Lung microvascular endothelial cell (primary cell): ENCODE measurements at places on chromosomes 7 and 10.

GRCh38 chr7:68206946-68207485, 1210.4 kb downstream of the TYW1 start:
- no peak for DNase-seq

DNA sequence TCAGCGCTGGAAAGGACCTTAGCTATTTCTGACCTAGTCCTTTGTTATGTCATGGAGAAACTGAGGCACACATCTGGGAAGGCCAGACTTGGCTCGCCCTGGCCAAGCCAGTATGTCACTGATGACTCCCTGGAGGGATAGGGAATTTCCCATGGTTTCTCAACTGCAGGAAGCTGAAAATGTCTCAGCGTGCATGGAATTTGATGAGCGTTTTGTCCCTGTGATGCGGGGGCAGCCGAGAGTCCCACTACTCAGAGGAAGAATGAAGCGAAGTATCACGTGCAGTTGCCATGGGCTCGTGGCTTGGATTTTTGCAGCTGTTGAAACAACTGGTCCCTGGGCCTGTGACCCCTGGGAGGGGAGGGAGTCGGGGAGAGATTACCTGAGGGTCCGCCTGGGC, 44.8 kb downstream of the CLIP2 start:
- DNase-seq = peak; percentile 54

GRCh38 chr7:131106681-131107336, 220.9 kb upstream of the MKLN1 start:
- DNase-seq = peak; percentile 67

DNA sequence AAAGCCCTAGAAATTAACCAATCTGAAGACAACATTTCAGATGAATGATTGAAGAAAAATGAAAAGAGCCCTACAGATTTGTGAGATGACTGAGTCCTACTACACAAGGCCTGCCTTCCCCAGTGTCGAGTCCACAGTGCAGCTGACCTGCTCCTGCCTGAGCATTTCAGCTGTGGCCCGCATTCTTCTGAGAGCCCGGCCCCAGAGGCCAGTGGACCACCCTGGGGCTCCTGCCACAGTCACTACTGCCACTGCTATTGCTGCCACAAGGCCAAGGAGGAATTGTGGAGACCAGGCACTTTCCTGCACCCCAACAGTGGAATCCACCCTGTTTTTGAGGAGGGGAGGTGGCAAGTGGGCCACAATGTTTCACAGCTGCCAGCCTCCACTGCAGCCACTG, 19.6 kb upstream of the ZNF735 start:
- DNase-seq = no peak

GRCh38 chr7:131950758-131951157, 394.3 kb upstream of the PODXL start:
- DNase-seq = no peak

- no peak for DNase-seq
Observed at GRCh38 chr7:128029405-128029995, 1.7 kb downstream of the LRRC4 start.

DNA sequence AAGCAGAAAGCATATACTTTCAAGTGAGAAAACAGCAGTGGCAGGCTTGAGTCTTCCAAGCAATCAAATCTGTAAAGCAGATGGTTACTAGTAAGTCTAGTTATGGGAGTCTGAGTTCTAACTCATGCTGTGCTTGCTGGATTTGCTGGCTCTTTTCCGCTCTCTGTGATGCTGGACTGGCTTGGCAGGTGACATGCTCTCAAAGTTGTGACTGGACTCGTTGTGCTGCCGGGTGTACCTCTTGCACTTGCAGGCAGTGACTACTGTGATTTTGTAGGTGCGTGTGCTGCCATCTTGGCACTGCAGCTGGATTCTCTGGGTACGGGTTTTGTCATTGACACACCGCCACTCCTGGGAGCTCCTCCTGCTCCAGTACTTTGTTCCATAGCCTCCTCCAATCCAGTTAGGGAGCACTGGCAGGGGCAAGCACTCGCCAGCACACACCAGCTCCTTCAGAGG, 3.1 kb downstream of the SOSTDC1 start:
- DNase-seq = no peak

DNA sequence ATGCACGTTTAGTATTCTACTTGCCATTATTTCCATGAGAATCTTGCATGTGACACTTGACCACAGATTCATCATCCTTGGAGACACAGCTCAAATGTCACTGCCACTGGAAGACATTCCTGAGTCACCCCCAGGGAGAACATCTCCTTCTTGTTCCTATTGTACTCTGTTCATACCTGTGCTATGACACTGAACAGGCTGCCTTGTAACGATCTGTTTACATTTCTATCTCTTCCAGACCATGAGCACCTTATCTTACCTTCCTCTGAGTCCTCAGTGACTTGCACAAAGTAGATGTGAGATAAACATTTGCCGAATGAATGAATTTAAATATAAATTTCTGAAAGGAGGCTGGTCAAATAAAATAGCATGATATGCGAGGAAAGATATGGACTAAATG, 331.9 kb upstream of the LRRN3 start:
- DNase-seq = no peak

DNA sequence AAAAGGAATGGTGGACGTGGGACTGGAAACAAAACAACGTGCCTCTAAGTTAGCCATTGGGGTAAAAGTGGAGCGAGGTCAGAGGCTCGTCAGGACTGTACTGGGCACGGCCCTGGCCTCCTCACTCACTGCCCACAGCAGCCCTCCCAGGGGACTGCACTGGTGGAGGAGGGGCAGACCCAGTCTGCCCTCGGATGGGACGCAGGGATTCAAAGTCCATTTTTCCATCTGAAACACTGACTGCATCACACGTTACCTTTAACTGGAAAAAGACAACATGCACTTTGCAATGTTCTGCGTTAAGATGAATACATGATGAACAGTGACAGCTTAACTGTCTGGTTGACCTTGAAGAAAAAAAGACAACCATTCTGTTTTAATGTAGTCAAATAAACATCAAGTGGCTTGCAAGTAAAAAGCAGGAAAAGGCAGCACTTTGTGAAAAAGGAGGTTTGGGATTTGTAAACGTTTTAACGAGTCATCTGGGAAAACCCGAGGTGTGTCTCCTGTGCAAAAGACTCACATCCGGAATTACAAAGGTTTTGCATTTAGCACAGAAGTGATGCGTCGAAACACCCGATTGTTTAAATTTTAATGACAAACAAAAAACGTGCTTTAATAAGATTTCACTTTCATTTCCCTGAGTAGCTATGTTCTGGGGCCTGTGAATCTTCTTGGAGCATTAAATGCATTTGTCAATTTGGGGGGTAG, 18.8 kb downstream of the KLF6 start:
- peak; percentile 33 for DNase-seq

GRCh38 chr7:8433477-8434289, at the start of gene NXPH1:
Gene NXPH1 (plus strand): TSS chr7:8433609.
- peak; percentile 2 for DNase-seq

DNA sequence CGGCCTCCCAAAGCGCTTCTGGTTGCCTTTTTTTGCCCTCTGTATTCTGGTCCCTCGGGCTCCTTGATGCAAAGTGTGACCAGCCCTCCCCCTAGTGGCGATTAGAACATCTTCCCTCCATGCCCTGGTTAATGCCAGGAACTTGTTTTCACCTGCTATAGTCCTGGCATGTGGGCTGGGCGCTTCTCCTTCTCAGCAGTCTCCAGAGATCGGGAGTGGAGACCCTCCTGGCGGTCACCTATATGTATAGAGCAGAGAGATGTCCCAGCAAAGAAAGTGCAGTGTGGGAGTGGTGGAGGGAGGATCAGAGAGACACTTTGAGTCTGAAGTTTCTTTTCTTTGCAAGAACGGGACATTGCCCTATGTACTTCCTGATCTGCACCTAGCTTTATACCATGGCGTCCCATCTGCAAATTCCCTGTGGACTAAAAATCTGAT, 264.1 kb downstream of the OTUD1 start:
- peak; percentile 62 for DNase-seq

GRCh38 chr7:37054624-37055241, 330.4 kb upstream of the AOAH start:
- peak; percentile 75 for DNase-seq

GRCh38 chr7:140519007-140519399, 39.7 kb upstream of the MKRN1 start:
- DNase-seq = no peak

DNA sequence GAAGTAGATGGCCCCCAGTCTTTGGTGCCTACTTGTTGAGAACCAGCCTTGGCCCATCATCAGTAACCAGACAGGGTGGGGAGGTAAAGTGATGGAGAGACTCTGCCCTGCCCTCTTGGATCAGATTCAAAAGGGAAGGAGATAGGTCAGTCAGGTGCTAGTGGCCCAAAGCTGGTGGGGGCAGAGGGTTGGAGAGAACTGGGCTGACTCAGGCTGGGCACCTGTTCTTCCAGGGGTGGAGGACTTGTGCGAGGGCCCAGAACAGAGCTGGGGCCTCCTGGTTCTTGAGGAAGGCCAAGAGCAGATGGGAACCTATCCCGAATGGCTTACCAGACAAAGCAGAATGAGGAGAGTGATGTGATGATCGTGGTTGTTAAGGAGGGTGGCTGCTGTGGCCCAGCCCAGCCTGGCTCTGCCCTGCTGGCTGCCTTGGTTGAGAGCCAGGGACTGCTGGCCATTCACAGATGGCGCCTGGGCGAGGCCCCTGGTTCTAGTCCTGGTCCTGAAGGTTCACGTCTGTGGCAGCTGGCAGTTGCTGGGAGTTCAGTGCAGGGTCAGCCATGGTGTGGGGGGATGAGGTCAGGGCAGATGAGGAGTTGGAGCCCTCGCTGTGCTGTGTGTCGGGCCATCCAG, 36.6 kb downstream of the PALD1 start:
- DNase-seq = no peak

DNA sequence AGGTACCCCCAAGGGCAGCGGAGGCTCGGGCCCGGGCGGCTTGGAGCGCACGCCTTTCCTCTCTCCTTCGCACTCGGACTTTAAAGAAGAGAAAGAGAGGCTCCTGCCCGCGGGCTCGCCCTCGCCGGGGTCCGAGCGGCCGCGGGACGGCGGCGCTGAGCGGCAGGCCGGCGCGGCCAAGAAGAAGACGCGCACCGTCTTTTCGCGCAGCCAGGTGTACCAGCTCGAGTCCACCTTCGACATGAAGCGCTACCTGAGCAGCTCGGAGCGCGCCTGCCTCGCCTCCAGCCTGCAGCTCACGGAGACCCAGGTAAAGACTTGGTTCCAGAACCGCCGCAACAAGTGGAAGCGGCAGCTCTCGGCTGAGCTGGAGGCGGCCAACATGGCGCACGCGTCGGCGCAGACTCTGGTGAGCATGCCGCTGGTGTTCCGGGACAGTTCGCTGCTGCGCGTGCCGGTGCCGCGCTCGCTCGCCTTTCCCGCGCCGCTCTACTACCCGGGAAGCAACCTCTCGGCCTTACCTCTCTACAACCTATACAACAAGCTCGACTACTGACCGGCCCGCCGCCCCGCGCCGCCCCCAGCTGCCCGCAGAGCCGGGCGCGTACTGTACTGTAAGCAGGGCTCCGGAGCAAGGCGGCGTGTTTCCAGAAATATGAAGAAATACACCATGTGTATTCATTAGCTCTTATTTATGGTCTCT, 1.8 kb downstream of the HMX2 start:
- peak; percentile 54 for DNase-seq

DNA sequence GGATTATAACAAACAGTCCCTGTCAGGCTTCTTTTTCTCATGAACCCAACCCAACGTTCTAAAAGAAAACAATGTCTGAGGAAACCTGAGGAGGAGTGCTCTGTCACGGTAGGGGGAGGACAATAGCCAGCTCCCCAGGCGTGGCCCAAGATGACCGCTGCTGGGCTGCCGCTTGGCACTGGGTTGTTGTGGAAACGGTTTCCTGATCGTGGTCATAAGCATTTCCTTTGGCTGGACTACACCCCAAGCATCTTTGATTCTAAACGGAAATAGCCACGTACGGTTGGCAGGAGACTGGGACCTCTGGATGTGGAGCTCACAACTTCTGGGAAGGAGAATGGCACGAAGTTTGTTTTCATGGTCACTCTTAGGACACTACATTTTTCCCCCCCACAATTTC, 30.4 kb upstream of the DMBT1 start:
- DNase-seq = peak; percentile 93

GRCh38 chr10:30231709-30232108, 117.4 kb downstream of the MTPAP start:
- no peak for DNase-seq

GRCh38 chr10:116403740-116404250, 23.9 kb upstream of the PNLIPRP3 start:
- DNase-seq = no peak

GRCh38 chr10:31319602-31320549, 860 bp downstream of the ZEB1 start:
- peak; percentile 69 for DNase-seq

DNA sequence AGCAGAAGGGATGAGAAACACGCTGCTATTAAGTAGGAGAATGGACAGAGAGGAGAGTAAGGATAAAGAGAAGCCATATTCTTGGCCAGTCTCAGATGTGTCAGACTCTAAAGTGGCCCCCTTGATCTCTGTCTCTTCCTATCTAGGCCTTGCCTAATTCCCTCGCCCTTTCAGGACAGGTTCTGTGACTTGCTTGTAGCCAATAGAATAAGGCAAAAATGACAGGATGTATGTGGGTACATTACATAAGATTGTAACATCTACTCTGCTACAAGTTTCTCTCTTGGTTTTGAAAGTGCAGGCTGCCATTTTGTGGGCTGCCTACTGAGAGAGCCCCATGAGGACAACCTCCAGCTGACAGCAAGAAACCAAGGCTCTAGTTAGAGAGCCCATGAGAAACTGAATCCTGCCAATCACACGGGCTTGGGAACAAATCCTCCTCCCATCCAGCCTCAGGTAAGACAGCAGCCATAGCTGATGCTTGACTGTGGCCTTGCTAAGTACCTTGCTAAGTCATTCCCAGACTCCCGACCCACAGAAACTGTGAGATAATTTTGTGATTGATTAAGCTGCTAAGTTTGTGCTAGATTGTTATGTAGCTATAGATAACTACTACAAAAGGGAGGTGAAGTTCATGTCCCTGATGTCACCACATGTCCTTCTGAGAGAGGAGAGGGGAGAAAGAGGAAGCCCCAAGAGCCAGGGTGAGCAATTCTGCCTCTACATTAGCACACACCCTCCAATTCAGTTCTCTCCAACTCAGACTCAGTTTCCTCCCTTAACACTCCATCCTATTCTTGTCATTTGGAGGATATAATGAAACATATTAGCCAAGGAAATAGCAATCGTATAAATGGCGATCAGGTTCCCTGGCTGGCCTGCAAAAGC, 185.5 kb downstream of the SGMS1 start:
- DNase-seq = no peak

- DNase-seq = no peak
Observed at GRCh38 chr7:3598854-3599253, 297.8 kb downstream of the SDK1 start.
